ENCODE measurements at places on chromosomes 12 and 14.
A peak's percentile ranks its signal among the peaks of the same experiment; 100 is the strongest.

DNA sequence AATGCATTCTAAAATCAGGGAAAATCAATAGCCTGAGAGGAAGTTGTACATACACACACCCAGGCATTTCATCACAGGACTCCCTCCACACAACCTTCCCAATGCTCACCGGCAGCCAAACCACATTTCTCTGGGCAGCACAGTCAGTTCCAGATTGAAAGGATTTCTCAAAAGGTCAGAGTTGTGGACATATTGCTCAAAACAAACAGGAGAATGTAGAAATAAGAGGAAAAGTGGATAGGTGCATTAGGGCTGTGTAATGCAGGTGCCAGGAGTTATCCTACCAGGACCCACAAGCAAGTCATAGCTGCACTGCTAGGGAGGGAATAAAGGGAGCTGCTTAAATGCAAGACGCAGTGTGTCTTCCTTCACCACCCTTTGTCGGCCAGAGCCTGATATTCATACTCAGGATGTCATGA is 62.9 kb downstream of the GCH1 start:
- DNase-seq = peak; percentile 72

- no peak for DNase-seq
These were observed 34.6 kb upstream of the NT5DC3 start for GRCh38 chr12:103875666-103876065.

- DNase-seq = no peak
These were observed 3.1 kb downstream of the HOXC8 start for GRCh38 chr12:54011665-54012532.

DNA sequence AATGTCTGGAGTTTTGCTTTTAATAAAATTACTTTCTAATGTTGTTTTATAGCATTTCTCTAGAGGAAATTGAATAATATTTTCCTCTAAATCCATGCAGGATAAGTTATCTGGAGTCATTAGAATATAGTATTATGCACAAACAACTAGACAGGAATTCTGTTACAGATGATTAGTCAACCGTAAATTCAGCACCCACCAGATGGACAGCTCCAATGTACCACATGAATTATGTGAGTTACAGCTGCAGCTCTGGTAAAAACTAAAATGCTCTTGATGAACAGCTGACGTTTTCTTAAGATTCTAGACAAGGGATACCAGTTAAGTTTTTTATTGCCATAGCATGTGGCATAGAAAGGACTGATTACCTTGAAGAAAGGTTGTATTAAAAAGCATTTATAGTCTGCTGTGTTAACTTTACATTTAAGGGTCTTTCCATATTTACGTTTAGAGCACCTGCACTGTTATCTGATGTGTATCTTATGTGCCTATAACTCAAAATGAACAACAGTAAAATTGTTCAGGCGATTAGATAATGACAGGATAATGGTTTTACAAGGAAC is 321.4 kb upstream of the LRFN5 start:
- DNase-seq = peak; percentile 23

- DNase-seq = no peak
These were observed 154.1 kb downstream of the GALC start for GRCh38 chr14:87838931-87839330.

GRCh38 chr12:18261906-18262305 is 588 bp downstream of the PIK3C2G start:
- DNase-seq = no peak

GRCh38 chr12:114863911-114864310 is 179.9 kb upstream of the TBX3 start:
- DNase-seq = no peak

Measured in iris pigment epithelial cell (primary cell).